ENCODE measurements at places on chromosomes 5 and 9. TPM values are rescaled to one million over a fixed set of nuclear protein-coding genes. Genes with fewer than 3 reads are reported as not detected.

CCDC192 gene
- total RNA-seq, result 0.25 TPM

CARTPT gene
- 0.74 TPM for total RNA-seq

CBY3 gene
- total RNA-seq, result not detected

KIF20A gene
- 2.2 TPM for total RNA-seq

PDE8B gene
- 8.9 TPM for total RNA-seq

ZNF483 gene
- total RNA-seq, result 28.8 TPM

PCDHA10 gene
- total RNA-seq, result 9.6 TPM

N4BP3 gene
- 7.4 TPM for total RNA-seq

BTNL8 gene
- total RNA-seq, result under 0.01 TPM

ACTBL2 gene
- not detected for total RNA-seq

CD180 gene
- total RNA-seq, result 0.25 TPM

KIF4B gene
- 0.25 TPM for total RNA-seq

C9orf50 gene
- not detected for total RNA-seq

ACOT12 gene
- 0.98 TPM for total RNA-seq

PIP5K1B gene
- 4.9 TPM for total RNA-seq

CTNND2 gene
- total RNA-seq, result 115 TPM

CCDC107 gene
- 7.9 TPM for total RNA-seq

PDLIM4 gene
- total RNA-seq, result 6.9 TPM

ARHGEF39 gene
- total RNA-seq, result 0.25 TPM

EQTN gene
- total RNA-seq, result 1.2 TPM

COL23A1 gene
- 0.49 TPM for total RNA-seq

FAT2 gene
- 1.7 TPM for total RNA-seq

HRCT1 gene
- not detected for total RNA-seq

OGN gene
- 22.9 TPM for total RNA-seq

PCDHA1 gene
- 6.6 TPM for total RNA-seq

CNOT6 gene
- 49.7 TPM for total RNA-seq

GZMA gene
- total RNA-seq, result not detected

B4GALT7 gene
- total RNA-seq, result 11.3 TPM

PCDHGB7 gene
- 14.8 TPM for total RNA-seq

PCDHGB1 gene
- 6.9 TPM for total RNA-seq

ZNF300 gene
- total RNA-seq, result 60.5 TPM

CTXN3 gene
- total RNA-seq, result 3.2 TPM

NMUR2 gene
- not detected for total RNA-seq

DNAJC25 gene
- 3.9 TPM for total RNA-seq

SNCB gene
- total RNA-seq, result 15.7 TPM

GMCL2 gene
- not detected for total RNA-seq

SMARCA2 gene
- 194 TPM for total RNA-seq

TNFSF8 gene
- total RNA-seq, result 0.49 TPM

APBA1 gene
- total RNA-seq, result 34.2 TPM

PTGER4 gene
- total RNA-seq, result 0.98 TPM

SPATA6L gene
- 9.1 TPM for total RNA-seq

PCDHB8 gene
- 4.9 TPM for total RNA-seq

SYK gene
- total RNA-seq, result 1.2 TPM

RASA1 gene
- 56.3 TPM for total RNA-seq

TRUB2 gene
- 14.0 TPM for total RNA-seq

FOXD4 gene
- 0.74 TPM for total RNA-seq

C1QTNF2 gene
- total RNA-seq, result 1.7 TPM

LIFR gene
- total RNA-seq, result 43.5 TPM

DNAJA1 gene
- total RNA-seq, result 232 TPM

SMIM32 gene
- total RNA-seq, result 0.49 TPM

NME5 gene
- 11.8 TPM for total RNA-seq

BTNL3 gene
- not detected for total RNA-seq

All from temporal lobe (tissue), 4 donors.